Bone marrow (tissue), 2 donors: ENCODE measurements at places on chromosomes 4 and X.

DNA sequence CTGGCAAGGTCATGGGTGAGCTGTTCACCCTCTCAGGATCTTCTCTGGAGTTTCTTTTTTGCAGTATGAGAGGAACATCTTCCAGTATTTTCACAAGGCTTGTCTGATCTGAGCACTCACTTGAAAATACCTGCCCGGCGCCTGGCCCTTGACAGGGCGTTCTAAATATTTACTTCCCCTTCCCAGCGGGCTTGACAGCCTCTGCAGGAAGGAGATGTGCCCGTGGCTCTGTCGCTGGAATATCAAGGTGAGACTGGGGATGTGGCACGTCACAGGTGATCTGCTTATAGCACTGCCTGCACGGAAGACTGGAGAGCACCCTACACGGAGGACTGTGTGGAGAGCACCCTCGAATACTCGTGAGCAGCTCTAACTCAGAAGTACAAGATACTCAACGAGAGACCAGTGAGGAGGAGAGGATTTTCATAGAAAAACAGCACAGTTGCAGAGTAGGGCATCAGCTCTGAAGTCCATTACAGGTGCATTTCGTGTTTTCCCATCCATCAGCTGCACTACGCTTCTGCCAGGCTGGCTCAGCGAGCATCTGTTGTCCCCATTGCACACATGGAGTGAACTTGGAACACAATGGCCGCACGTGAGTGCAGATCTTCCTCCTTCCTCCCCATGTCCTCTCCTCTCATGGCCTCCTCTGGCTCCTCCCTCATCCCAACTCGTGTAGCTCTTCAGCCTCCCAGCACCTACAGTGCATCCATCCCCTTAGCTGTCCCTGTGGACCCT is 32.1 kb downstream of the ZBTB49 start:
- DNase-seq, result no peak

- DNase-seq, result no peak
Measured at GRCh38 chr4:72991873-72992272, 77.6 kb downstream of the COX18 start.

GRCh38 chr4:151674804-151675391 is 85.9 kb downstream of the GATB start:
- no peak for DNase-seq

DNA sequence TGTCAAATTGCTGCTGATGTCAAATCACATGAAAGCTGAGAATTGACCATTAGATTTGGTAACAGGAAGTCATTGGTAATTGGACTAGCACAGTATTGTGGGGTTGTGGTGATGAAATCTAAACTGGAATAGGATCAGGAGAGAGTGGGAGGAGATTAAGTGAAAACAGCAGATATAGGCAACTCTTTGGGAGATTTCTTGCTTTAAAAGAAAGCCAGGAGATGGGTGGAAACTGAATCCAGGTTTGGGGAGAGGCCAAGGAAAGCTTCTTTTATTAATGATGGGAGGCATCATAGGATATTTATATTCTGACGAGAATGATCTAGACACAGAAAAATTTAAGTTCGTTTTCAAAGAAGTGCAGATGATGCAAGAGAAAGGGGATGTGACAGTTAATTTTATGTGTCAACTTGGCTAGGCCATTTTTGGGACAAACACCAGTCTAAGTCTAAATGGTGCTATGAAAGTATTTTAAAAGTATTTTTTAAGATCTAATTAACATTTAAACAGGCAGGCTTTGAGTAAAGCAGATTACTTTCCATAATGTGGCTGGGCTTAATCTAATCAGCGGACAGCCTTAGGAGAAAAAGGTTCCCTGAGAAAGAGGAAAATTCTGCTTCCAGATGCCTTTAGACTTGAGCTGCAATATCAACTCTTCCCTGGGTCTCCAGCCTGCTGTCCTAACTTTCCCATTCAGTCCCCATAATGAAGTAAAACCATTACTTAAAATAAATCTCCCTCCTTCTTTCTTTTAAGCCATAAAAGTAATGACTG is 24.7 kb downstream of the SEC24D start:
- DNase-seq, result no peak

DNA sequence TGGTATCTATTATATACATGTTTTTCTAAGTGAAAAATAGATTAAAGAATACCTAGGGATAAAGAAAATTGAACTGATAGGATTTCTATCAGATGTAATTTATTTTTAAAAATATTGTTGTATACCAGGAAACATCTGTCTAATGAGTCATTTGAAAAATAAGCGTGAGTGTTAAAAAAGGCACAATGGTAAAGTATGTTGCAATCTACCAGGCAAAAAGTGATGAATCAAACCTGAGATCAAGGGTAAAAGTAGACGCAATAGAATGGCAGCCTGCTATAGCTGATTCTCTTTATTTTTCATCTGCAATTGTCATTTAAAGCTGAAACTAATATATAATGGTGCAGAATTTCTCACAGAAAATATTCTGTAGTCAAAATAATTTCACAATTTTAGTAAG is 1119.6 kb downstream of the PCDH18 start:
- DNase-seq, result no peak

DNA sequence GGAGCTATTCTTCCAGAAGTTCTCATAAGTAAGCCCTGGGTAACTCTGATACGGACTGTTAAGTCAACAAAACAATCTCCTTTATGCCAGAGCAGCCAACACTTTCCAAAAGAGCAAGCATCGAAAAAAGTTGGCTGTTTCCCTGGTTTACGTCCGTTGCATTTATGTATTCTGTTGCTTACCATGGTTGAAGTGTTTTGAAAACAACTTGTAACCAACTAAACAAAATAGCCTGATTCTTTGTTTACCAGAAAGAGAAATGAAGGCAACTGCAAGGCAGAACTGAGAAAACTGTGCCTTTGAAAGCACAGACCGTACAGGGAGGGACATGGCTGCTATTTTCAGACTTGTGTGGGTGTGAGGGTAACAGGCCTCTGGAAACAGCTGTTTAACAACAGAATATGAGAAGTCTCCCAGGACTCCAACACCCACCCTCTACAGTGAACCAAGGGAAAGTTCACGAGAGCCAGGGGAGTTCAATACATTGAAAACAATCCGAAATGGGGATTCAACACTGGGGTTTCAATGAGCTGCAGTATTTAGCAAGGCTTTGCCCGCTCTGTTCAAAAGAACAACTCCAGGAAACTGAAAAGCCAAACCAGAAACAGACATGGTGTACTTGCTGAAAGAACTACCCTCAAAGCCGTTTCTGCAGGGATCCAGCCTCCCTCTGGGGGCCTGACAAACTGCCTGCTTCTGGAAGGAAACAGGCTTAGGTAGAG is 95.8 kb upstream of the EGFL6 start:
- no peak for DNase-seq

GRCh38 chr4:52751487-52751911 is 274 bp upstream of the ERVMER34-1 start:
- DNase-seq, result no peak

GRCh38 chr4:130306566-130306965 is 1210.6 kb downstream of the C4orf33 start:
- DNase-seq, result no peak

GRCh38 chr4:147370473-147370872 is 110.4 kb upstream of the EDNRA start:
- DNase-seq, result no peak

GRCh38 chrX:143472347-143472938 is 44.8 kb downstream of the SPANXN3 start:
- no peak for DNase-seq

- no peak for DNase-seq
Measured at GRCh38 chr4:95409750-95410149, 139.0 kb downstream of the UNC5C start.

DNA sequence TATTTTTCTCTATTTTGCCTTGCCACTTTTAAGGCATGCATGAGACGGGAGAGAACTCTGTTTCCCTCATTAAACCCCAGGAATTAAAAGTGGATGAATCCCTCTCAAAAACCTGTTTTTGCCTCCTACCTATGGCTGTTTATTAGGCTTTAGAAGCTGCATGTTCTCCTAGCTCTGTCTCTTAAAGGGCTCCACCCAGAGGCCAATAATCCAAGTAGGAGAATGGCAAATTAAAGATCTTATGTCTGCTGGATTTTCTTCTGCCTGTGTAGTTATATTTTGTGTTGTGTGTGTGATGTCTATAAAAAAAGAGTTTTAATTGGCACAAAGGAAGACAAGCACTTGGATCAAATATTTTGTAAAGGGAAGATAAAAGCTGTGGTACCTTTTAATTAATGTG is 32.4 kb downstream of the MAGEC1 start:
- no peak for DNase-seq

DNA sequence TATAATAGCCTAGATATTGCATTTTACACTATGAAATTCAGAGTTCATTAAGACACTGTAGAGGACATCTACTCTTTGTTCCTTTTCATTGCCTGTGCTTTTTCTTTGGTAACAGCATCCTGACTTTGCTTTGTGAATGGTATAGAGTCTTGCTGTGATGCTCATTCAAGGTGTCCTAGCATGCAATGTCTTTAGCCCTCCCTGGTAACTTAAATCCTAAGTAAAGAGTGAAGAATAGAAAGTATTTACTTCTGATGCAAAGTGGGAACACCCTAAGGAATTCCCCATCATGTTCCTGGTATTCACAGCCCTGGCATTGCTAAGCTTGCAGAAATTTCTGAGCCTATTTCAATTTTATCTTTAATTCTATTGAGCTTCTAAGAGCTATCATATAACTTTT is 400.1 kb downstream of the FAT4 start:
- no peak for DNase-seq

DNA sequence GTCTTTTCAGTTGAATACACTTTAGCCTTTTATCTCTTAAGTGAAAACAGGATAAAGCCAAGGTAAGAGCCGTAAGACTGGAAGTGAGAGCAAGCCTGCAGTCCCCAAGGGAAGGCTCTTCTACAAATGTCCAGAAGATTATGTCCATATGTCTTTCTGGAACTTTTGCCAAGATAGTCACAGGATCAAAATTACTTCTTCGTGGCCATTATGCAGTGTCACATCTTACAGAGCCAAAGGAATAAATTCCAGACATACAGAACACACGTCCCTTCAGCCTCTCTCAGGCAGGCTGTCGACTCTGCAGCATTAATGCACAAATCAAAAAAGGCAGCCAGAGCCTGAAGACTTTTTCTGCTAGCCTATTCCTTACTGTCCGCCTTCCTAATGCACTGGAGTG is 10.9 kb upstream of the GATB start:
- DNase-seq, result no peak

- DNase-seq, result no peak
Measured at GRCh38 chr4:90051999-90052398, 75.2 kb upstream of the CCSER1 start.

DNA sequence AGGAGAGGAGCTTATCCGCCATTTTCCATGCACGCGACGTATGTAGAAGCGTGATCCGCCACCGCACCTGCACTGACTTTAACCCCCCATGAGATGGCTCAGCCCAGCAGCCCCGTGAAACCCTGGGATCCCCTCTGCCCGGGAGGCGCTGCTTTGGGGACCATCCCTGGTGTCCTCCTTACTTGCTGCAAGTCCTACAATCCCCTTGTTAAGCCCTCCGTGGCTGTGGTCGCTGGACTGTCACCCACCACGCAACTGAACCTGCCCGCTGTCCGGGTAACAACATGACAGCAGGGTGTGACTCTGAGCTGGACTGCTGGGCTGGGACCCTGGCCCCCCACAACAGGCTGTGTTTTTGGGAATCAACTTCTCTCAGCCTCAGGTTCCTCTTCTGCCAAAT is 44.7 kb upstream of the MAN2B2 start:
- DNase-seq, result no peak

GRCh38 chrX:39975101-39975925 is 122.4 kb downstream of the BCOR start:
- DNase-seq, result no peak

DNA sequence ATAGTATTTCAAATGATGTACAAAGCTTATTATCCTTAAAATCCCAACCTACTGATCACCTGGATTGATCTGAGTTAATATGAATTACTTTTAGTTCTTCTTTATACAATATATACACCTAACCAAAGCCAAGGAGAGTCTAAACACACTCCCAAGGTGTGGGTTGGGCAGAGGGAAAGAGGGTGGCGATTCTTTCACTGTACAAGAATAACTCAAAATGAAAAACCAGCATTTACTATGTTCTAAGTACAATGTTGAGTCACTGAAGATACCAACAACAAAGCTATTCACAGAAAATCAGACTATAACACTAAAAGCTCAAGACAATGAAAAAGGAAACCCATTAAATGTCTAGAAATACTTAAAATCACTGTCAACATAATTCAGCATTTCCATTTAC is 46.6 kb downstream of the ANKRD17 start:
- no peak for DNase-seq

DNA sequence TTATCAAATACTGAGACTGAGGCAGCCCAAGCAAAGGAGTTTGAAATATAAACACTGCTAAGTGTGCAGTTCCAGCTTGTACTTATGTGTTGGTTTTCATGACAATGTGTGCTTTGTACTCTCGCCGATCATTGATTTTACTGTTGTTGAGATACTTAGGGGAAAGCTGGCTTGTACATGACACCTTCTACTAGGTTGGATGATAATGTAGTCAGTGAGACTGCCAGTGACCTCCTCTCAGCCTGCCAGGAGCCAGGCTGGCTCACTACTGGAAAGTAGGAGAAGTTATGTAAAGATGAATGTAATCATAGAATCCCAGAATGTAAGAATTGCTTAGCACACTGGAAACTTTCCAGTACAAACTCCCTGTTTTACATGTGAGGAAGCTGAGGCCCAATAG is 132.0 kb downstream of the AFF2 start:
- DNase-seq, result no peak

- no peak for DNase-seq
Measured at GRCh38 chr4:2942037-2942531, 21.1 kb downstream of the NOP14 start.
